ENCODE measurements at places on chromosomes 7 and 10.

DNA sequence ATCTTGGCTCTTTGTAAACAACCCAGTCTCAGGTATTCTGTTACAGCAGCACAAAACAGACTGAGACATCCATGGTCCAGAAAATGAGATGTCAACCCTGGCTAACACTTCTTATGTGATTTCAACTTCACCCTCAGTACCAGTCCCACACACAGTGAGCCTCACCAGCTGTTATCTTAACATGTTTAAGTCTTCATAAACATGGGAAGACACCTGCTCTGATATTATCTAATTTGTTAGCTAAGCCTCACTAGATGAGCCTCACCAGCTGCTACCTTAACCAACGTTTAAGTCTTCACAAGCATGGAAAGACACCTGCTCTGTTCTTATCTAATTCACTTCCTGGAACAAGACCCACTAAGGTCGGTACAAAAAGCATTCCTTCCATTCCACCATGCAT is 130.8 kb downstream of the CALN1 start:
- DNase-seq = no peak

DNA sequence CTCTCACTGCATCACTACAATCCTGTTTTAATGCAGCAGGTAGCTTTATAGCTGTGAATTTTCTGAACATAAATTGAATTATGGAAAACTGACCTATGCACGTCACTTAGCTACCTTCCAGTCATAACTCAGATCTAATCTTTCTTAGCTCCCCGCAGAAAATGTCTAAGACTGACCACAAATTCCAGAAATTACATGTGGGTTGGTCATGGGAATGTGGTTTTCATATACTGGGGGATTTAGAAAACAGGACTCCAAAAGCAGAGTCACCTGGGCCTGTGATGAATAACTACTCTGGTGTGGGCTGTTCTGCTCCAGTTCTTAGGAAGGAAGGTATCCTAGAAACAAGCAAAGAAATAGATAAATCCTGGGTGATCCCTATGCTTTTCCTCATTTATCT is 178.4 kb upstream of the LRRTM3 start:
- peak; percentile 64 for DNase-seq

DNA sequence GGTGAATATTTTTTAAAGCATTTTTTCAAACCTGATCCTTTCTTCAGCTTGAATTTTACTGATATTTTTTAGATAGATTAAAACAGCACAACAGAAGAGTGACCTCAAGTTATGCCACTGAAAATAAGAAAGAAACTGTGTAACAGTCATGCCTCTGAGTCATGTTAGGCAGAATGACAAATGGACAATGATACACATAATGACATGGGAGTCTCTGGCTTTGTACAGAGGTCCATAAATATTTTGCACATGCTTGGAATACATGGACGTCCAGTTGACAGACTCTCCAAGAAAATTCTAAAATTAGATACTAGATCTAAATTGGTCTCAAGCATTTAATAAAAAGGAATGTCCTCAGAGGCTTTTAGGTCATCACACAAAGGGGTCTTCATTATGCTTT is 21.9 kb upstream of the SEMA3A start:
- DNase-seq = no peak

DNA sequence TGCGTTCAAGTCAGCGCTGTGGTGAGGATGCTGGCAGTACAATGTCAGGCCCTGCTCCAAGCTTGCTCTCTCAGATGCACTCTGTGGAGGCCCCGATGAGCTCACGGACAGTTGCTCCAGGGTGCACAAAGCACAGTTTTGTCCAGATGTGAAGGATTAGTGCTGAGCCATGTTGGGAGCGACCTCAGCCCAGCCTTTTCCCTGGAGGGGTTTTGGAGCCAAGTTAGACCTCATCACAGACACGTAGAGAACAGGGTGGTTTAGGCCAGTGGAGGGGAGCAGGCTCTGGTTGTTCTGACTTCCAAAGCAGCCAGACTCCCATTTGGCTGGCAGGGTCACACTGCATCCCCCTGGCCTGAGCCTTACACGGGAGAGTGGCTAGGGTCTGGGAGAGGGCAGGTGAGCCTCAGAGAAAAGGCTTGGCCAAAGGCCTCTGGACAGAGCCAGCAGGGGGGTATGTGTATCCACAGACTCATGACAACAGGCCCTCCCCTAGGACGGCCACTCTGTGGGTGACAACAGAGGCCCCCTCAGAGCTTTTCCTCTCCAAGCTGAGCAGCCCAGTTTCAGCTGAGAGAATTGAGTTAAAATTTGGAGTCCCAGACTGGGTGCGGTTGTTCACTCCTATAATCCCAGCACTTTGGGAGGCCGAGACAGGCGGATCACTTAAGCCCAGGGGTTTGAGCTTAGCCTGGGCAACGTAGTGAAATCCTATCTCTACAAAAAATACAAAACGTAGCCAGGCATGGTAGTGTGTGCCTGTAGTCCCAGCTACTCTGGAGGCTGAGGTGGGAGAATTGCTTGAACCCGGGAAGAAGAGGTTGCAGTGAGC is 4.7 kb downstream of the PLAC9 start:
- peak; percentile 68 for DNase-seq

- no peak for DNase-seq
Measured at GRCh38 chr7:92754919-92755581, 81.3 kb downstream of the CDK6 start.

GRCh38 chr7:50497968-50498367 is 47.8 kb upstream of the FIGNL1 start:
- no peak for DNase-seq

DNA sequence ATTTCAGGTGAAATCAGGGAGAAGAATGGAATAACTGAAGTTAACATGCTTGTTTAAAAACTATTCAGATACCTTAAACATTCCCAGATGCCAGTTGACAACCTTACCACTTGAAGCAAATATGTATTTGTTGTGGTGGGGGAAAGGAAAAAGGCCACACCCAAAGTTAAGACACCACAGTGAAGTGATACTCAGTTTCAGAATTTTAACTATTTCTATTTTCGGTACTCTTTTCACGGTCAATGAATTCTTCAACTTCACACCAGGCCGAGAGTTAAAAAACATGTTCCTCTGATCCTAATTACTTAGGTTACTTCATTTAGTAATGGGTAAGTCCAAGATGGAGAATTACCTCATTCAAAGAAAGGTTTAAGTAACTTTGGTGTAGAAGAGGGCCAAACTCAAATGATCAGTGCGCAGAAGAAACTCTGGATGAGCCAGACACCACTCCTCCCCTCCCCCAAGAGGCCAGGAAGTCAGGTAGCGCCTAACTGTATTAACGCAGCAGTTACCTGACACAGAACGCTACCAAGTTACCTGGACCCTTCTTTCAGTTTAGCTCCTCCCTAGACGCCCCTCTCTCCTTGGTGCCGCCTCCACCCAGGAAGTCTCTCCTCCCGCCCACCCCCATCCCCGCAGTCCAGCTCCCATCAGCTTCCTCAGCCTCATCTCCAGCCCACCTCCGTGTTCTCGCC is 700 bp downstream of the MTPN start:
- DNase-seq = no peak

- no peak for DNase-seq
Measured at GRCh38 chr7:29017713-29018112, 59.6 kb upstream of the TRIL start.

GRCh38 chr7:97009753-97010732 is 4.7 kb downstream of the DLX6 start:
- DNase-seq = no peak

- no peak for DNase-seq
Measured at GRCh38 chr7:150489782-150490181, 24.9 kb upstream of the GIMAP7 start.

DNA sequence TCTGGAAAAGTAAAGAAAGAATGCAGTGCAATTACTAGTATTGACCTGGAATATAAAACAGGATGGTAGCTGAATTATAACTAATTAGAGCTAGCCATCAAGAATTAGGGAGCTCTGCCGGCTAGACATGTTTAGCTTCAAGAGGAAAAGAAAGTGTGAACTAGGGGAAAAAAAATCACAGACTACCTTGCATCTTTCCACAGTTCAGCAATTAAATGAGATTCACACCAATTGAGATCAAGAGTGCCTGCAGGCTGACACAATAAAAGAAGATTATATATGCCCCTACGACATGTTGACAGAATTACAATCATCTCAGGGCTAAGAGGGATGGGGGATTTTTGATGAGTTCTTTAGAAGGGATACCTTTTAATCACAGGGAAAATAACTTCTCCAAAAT is 303.3 kb upstream of the CELF2 start:
- no peak for DNase-seq

DNA sequence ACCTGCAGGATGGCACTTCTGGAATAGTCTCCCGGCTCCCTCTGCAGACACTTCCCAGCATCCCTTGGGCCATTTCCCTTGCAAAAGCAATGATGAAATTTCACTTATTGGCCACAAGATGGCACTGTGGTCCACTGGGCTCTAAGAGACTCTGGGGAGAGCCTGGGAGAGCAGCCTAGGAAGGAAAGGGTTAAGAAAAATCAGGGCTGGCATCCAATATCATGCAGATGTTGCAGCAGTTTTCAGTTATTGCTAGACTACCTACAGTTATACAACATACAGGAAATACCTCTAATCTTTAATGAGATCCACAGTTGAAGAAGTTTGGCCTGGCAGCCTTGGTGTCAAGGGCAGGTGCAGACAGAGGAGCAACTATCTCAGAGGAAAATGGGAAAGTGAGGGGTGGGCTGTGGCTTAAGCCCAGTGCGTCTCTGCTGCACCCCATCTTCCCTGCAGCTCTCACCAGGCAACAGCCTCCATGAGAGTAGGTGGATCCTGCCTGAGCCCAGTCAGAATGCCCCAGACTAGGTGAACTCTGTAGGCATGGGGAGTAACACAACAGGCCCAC is 100.2 kb upstream of the PRSS58 start:
- DNase-seq = peak; percentile 49

DNA sequence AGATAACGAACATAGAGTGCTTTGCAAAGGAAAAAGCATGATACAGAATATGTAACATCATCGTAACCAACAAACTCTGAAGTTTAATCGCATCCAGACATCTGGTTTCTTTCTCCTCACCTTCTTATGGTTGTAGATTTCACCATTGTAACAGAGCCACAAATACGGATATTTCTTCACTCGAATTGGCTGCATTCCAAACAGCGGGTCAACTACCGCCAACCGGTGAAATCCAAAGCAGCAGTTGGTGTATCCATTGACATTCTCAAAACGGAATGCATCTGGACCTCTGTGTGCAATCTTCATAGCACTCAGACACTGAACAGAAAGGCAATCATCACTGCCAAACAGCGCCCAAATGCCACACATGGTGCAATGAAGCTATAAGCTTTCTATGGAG is 3.4 kb downstream of the ASNS start:
- no peak for DNase-seq

- DNase-seq = peak; percentile 55
Measured at GRCh38 chr7:130966246-130967009, 232.4 kb upstream of the KLF14 start.

- no peak for DNase-seq
Measured at GRCh38 chr7:108659867-108660266, 90.2 kb downstream of the DNAJB9 start.

GRCh38 chr10:95447685-95448084 is 113.5 kb downstream of the SORBS1 start:
- DNase-seq = no peak

DNA sequence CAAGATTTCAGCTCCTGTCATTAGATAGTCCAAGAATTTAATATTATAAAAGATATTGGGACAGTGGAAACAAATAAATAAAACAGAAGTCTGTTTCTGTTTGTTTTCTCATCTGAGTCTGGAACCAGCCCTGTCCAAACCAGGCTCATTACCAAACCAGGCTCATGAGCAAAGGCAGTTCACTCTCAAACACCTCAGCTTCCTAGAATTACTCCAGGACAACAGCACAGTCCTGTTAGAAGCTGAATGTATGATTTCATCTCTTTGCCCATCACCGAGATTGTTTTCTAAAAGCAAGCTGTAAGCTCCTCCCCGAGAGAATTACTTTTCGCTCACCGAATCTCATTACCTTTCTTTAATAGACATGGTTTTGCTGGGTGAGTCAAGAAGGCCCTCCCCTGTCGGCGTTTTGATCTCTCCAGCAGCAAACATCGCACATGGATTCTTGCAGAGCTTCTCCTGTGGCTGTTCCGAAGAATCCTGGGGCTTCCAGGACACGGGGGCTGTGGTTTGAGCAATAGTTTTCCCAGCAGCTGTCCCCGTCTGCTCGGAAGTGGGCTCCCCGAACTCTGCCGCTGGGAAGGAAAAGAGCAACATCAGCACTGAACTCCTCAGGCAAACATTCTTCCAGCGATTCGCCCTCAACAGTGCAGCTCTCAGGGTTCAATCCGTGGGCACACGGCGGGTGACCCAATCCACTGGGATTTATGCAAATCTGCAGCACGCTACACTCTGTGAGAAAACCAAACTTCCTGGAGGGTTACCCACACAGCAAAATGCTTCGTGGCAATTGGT is 112.5 kb downstream of the SVIL start:
- DNase-seq = no peak
